CD8-positive, alpha-beta memory T cell (primary cell): ENCODE measurements at places on chromosomes 3 and 15. TPM values are rescaled to one million over a fixed set of nuclear protein-coding genes. Genes with fewer than 3 reads are reported as not detected.

GRCh38 chr3:78221300-78221699 is 1181.4 kb downstream of the ROBO2 start:
- no peak for DNase-seq

GRCh38 chr3:87069971-87070370 is 79.0 kb upstream of the VGLL3 start:
- DNase-seq = no peak

GRCh38 chr3:42839616-42840015 is 30.4 kb downstream of the ACKR2 start:
- peak; percentile 18 for DNase-seq

DNA sequence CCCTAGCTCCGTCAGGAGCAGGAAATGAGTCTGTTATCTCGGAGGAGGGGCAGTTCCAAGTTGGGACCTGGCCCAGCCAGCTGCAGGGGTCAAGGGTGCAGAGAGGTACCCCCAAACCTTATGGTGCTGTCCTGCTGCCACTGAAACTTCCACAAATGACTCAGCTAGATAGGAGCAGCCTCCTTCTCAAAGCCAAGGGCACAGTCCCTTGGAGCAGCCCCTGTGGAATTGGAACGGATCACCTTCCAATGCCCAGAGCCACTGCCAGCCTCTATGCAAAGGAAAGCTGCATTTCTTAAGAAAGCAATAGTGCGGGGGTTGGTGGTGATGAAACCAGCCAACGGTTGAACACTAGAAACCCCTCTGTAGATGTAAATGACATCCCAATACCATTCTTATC is 19.6 kb upstream of the LRRK1 start:
- no peak for DNase-seq

- no peak for DNase-seq
Measured at GRCh38 chr15:59491062-59491461, 53.1 kb downstream of the FAM81A start.

DNA sequence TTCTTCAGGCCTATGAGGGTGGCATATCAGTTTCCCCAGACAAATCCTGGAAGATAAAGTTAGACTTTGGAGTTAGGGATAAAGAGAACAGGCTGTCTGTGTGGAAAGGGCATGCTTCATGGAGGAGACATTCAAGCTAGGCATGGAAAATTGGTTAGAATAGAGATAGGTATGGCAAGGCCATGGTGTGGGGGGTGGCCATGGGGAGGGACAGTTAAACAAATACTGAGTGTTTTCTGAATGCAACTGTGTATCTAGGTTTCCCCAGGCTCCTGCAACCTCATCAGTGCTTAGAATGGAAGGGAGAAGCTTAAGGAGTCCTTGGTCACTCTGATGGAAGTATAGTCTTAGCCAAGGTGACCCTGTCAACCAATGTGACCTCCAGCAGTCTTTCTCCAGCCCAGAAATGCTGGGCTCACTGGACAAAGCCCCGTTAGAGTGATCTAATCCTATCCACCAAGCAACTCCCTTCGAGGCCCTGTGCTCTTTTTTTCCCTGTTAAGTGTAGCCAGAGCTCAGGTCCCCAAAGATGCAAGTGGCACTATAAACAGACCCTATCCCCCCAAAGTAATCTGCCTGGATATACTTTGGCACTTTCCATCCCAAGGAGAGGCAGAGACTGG is 5.5 kb upstream of the PKM start:
- no peak for DNase-seq

- no peak for DNase-seq
Measured at GRCh38 chr3:134704133-134704532, 53.3 kb upstream of the KY start.

DNA sequence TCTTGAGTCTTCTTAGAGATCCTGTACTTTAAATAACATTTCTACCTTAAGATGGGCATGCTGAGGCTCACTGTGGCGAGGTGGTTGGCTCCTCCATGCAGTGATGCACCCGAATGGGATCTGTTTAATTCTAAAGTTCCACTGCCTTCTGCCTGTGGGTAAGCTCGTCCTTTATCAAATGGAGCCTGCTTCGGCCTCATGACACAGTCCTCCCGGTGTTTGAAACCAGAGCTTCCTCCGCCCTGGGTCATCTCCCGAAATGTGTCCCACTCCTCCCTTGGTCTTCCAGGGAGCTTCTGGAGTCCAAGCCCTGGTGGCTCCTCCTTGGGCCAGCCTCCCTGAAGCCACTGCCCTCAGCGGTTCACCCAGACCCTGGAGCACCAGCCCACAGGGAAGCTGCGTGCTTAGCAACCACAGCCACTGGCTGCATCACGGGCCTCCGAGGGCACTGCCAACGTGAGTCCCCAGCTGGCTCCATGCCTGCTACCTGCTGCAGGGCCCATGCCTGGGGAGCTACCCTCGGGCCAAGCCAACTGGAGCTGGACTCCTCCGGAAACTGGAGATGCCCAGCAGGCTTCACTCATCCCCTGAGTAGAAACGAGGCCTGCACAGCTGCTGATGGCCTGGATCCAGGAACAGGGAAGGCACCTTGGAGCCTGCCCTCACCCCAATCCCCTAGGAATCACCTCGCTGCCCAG is 3.3 kb downstream of the RHCG start:
- DNase-seq = no peak

- no peak for DNase-seq
Measured at GRCh38 chr3:129835198-129835597, 58.3 kb downstream of the TMCC1 start.

Gene SKIL
- 29.0 TPM for total RNA-seq

Gene CCR1
- 1.8 TPM for total RNA-seq

Gene SV2B
- not detected for total RNA-seq

Gene CHAC1
- 15.1 TPM for total RNA-seq

Gene MYZAP
- not detected for total RNA-seq

Gene SLC6A1
- total RNA-seq = not detected
